ENCODE measurements at places on chromosomes 7 and 10. TPM values are rescaled to one million over a fixed set of nuclear protein-coding genes. Genes with fewer than 3 reads are reported as not detected.

The H2BK1 gene
- total RNA-seq, result 0.69 TPM

The MYH16 gene
- 0.57 TPM for total RNA-seq

DNA sequence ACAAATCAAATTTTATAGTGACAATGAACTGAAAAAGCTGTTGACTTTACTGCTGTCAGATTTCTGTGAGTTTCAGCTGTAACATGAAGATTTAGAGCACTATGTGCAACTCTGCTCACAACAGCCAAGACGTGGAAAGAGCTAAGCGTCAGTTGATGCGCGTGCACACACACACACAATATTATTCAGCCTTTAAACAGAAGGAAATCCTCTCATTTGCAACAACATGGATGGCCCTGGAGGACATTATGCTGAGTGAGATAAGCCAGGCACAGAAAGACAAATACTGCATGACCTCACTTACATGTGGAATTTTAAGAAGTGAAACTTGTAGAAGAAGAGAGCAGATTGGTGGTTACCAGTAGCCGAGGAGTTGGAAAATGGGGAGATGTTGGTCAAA, 82.8 kb upstream of the FRMD4A start:
- no peaks in the 10 kb centered on the region for H3K4me1 ChIP-seq
- peaks cover 40% of the 10 kb centered on the region for H3K27me3 ChIP-seq
- H3K27ac ChIP-seq, result no peak overlapping the region
- DNase-seq, result no peak

DNA sequence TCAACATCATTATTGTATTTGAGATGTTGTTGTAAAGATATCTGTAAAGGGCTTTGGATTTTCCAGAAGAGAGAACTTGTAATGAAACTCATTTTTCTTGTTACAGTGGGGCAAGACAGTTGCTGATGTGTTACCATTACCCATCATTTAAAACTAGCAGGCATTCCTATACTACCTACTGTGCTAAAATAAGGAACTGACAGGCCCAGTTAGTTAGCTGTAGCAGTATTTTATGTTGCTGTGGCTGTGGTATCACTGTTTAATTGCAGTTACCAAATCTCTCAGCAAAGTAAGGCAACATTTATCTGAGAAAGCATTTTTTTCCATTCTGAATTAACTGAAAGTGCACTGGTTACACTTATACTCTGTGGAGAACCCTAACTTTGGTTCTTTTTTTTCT, 9.9 kb downstream of the ST7 start:
- no peak for DNase-seq
- H3K4me3 ChIP-seq, result no peak overlapping the region
- no peak overlapping the region for H3K27ac ChIP-seq
- no peaks in the 10 kb centered on the region for H3K27me3 ChIP-seq
- no peaks in the 10 kb centered on the region for H3K4me1 ChIP-seq
